ENCODE measurements at places on chromosomes 1 and 21.

GRCh38 chr1:219292341-219292740 is 118.7 kb downstream of the LYPLAL1 start:
- no peak for DNase-seq

- DNase-seq, result peak; percentile 55
Observed at GRCh38 chr1:44318097-44319088, 36.7 kb downstream of the ERI3 start.

DNA sequence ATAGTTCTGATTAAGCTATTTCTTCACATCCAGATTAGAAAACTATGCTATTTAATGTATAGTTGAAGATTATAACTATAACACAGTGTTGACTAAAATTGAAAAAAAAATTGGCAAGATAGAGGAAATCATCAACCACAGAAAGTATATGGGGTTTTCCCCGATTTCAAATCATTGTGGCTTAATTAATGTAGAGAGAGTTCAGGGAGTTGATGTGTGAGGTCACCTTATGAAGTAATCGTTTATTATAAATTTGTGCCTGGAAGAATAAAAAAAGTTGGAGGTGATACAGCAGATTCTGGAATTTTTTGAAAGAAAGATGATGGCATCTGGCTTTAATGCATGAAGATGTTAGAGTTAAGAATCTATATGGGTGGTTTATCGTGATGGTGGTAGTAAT is 84.3 kb downstream of the PTGS2 start:
- DNase-seq, result no peak

DNA sequence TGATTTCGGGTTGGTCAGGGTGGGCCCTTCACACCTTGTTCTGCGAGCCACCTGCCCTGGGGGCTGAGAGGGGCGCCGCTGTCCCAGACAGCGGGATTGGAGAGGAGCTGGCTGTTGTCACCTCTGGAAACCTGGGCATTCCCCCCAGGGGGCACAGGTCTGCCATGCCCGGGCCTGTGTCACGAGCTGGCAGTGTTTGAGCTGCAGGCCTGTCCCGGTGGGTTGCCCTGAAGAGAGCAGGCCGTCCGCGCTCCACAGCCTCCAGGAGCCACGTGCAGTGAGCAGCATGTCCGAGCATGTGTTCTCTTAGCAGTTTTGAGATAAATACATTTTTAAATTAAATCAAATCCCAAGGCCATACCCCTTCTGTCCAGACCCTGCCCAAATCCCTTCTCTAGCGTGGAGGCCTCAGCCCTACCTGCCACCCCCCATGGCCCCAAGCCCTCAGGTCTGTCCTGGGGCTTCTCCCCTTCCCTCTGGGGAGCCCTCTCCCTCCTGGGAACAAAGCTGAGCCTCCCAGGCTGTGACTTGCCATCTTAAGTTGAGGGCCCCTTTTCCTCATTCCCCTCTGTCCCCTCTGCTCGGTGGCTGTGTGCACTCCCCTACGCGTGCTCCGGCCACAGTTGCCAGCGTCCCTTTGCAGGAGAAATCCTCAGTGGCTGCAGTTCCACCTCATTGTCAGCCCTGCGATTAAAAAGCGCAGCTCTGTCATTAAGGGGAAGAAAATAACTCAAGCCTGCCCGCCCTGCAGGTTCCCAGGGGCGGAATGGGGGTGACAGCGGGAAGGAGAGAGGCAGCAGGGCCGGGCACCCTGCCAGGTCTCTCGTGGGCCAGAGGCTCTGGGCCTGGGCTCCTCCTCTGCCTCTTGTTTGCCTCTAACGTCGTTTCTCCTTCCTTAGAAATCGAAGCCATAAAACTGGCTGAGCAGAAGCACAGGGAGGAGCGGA is 26.6 kb downstream of the SLX9 start:
- DNase-seq, result peak; percentile 74

DNA sequence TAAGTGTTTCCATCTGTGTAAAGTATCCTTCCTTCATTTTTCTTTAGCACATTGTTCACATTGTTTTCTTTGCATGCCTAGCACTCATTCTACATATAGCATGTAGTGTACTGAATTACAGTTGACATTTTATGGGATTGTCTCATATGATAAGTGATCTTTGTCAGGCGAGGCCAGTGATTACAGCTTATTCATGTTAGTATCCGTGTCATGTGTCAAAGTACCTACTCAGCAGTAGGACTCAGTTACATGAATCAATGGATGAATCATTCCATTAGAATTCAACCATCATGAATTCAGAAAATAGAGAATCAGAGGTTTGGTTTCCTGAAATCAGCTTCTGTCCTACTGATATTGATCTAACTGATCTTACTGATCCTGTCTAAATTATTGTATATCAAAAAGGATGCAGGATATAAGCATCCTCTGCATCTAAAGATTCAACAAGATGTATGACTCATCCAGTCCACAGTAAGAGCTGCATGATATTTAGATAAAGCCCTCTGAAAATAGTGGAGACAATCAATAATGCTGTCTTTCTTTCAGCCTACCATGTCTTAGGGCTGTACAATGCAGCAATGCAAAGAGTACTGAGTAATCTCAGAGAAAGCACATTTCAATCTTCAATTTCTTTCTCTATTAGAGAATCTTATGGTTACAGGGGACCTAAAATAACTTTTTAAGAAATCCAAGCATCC is 20.7 kb upstream of the HRNR start:
- DNase-seq, result no peak

- DNase-seq, result no peak
Observed at GRCh38 chr1:43883321-43883720, 50.3 kb upstream of the ARTN start.

GRCh38 chr1:229689273-229689672 is 63.2 kb downstream of the URB2 start:
- no peak for DNase-seq

DNA sequence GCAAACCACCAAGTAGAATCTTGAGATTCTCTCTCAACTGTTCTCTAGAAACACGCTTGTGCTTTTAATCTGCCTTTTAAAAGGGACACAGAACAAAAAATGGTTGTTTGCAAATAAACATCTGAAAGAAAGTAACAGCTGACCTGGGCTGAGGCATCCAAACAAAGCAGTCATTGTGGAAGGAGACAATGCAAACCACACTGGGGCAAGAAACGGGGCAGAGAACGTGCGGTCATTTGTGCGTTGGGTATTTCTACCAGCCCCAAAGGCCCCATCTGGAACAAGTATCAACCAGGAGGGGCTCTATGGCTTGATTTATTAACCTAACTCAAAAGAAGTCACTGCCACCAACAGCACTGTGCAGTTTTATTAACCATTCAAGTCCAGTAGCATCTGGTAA is 6.0 kb downstream of the STMN1 start:
- DNase-seq, result no peak

DNA sequence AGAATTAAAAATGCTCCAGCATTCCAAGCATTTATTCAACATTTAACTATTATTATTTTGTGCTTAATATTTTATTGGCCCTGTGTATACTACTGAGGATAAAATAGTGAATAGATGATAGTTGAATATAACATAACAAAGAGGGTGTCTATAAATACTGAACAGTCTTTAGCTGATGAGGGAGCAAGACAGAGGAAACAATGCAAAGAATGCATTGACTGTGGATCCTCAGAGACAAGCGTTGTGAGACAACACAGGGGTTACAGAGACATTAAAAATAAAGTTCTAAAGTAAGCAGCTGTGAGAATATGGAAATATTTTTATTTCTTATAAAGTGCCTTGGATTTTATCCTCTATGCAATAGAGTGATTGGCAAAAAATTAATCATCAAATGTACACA is 1133.1 kb downstream of the PLA2G4A start:
- DNase-seq, result no peak

Data from hematopoietic multipotent progenitor cell treated with erythropoietin and hydrocortisone succinate and interleukin-3 and kit ligand, for 8 days (in vitro differentiated cells).